Amniotic epithelial cell (primary cell): ENCODE measurements at places on chromosomes 6 and 20.

GRCh38 chr6:138465007-138465645 lies 34.2 kb downstream of the NHSL1 start:
- DNase-seq, result peak; percentile 99

- no peak for DNase-seq
Observed at GRCh38 chr6:85026021-85026420, 261.6 kb upstream of the TBX18 start.

DNA sequence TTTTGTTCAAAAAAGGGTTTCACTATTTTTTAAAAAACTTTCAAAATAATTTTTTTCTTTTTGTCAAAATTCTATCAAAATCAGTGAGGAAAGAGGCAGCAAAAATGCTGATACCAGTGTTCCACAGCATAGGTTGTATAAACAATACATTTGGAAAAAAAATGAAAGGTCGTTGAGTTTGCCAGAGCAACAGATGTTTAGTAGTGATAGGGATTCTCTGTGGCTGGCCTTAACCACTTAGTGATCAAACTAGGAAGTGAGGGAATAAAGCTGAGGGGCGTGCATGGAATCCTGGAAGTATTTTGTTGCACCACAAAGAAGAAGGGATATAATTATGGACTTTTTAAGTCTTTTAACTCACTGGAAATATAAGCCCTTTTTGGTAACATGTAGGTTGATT lies 555.3 kb upstream of the CHD6 start:
- no peak for DNase-seq

DNA sequence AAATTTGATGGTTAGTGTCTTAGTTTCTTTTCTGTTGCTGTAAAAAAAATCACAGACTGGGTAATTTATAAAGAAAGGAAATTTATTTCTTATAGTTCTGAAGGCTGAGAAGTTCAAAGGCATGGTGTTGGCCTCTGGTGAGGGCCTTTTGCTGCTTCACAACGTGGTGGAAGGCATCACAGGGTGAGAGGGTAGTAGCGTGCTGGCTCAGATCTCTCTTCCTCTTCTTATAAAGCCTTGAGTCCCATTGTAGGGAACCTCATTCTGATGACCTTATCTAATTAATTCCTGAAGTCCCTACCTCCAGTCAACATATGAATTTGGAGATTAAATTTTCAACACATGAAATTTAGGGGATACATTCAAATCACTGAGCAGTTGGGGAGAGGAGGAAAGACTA lies 62.0 kb downstream of the ARID1B start:
- DNase-seq, result no peak

GRCh38 chr6:74551896-74552295 lies 654.0 kb downstream of the COL12A1 start:
- DNase-seq, result peak; percentile 97

- DNase-seq, result peak; percentile 9
Observed at GRCh38 chr6:73802366-73802765, 106.4 kb downstream of the CD109 start.

GRCh38 chr6:25922301-25922700 lies 8.2 kb downstream of the SLC17A2 start:
- no peak for DNase-seq

DNA sequence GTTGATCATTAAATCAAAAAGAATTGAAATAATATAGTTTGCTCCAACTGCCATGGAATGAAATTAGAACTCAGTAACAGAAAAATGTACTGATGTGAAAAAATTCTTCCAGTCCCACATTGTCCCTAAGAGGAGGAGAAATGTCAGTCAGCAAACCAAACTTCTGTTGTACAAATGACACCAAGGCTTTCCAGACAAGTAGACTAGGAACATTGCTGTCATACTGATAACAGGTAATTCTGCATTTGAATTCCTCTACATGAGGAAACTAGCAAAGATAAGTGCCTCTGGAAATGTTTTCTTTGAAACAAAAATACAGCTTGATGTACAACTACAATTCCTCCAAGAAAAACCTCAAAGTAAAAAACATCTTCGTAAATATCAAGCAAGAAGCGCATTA lies 90.2 kb downstream of the HIVEP1 start:
- no peak for DNase-seq

DNA sequence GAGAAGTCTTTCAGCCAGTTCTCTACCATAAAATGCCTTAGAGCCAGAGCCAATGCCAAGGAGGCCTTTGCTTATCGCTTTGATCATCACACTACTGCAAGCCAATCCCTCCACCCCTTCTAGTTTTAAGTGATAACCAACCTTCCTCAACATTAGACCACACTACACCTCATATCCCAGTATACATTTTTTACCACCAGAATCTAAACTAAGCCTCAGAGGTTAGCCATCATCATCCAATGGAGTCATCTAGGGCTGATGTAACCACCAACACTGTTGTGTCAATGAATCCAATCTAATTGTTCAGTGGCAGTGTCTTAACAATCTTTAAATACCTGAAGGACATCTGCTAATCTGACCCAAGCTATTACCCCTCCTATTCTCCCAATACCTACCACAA lies 6.4 kb downstream of the ZUP1 start:
- no peak for DNase-seq
